ENCODE measurements at places on chromosomes 2 and 18.

GRCh38 chr18:54958704-54959625 is at the start of gene CCDC68:
TSS of gene CCDC68 (minus strand) at chr18:54959461. CDS start at chr18:54942791, 16,670 bp downstream.
- no peak for DNase-seq

GRCh38 chr2:45263147-45263546 is 253.9 kb upstream of the SIX2 start:
- no peak for DNase-seq

GRCh38 chr2:236642125-236642524 is 72.5 kb downstream of the ACKR3 start:
- no peak for DNase-seq

- DNase-seq: no peak
Measured at GRCh38 chr2:70806013-70806412, 14.4 kb downstream of the CLEC4F start.

DNA sequence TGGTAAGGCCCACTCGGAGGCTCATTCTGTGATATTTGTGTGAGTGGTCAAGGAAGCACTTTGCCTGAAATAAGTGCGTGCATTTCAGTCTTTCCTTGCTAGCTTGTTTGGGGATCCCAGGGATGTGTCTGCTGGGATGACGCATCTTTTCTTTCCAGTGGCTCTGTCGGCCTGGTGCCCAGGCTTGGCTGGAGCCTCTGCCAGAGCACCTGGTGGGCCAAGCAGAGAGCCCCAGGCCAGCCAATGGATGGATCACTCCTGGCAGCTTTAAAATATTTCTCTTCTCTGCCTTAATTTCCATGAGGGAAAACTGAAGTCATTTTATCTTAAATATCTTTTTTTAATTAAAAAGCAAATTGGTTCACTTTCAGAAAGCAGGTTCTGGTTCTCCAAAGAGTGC is 501.8 kb upstream of the HS6ST1 start:
- DNase-seq: no peak

GRCh38 chr2:67954093-67954748 is 108.6 kb downstream of the C1D start:
- DNase-seq: no peak

DNA sequence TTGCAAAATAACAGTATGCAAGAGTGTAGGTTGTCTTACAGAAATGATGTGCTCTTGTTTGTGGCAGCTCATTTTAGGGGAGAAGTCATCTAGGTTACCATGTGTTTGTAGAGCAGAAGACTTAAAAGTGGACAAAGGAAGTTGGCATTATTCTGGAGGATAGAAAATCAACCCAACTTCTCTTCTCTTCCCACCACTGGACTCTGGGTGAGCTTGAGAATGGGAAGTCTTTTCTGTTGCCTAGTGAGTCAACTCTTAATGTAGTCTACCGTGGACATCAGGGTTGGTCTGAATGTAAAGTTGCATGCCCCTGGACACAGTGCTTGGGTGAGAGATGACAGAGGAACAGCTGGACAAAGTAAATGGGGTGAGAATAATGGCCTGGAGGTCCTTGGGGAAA is 98.3 kb downstream of the FMNL2 start:
- DNase-seq: no peak

GRCh38 chr18:23453680-23454058 is 582 bp downstream of the RIOK3 start:
- no peak for DNase-seq

- no peak for DNase-seq
Measured at GRCh38 chr2:49813208-49813607, 658.9 kb upstream of the FSHR start.

DNA sequence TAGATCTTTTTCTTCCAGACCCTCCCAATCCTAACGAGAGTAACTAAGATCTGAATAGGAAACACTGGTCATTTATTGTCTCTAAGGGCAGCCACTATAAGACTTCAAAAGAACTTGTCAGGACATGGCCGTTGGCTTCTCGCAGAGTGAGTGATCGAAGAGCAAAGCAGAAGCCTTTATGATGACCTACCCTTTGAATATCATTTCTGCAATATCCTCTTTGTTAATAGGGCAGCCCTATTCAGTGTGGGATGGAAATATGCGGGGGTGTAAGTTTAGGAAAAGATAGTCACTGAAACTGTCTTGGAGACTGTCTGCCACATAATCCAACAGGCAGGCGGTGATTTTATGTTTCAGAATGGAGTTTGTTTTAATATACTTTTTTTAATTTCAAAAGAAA is 70.9 kb downstream of the FBXO36 start:
- no peak for DNase-seq

DNA sequence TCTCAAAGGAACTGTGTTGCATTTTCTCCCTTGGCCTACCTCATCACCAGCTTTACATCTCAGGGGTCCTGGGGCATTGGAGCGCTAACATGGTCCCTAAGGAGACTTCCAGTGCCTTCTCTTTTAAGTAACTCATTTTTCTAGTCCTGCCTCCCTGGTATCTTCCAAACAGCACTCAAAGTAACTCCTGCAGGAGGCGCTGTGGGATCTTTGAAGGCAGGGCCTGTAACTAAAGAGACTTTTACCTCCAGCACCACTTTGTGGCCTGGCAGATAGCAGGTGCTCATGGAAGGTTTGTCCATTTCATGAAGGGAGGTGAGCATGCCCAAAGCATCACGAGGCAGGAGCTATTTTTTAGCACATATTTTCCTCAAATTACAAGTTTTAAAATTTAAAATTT is 411.0 kb upstream of the GYPC start:
- DNase-seq: no peak

- no peak for DNase-seq
Measured at GRCh38 chr2:176643646-176644045, 374.4 kb downstream of the MTX2 start.

GRCh38 chr2:215937190-215937589 is 76.2 kb downstream of the MREG start:
- DNase-seq: no peak

Measured in fibroblast of skin of left biceps (primary cell).